ACHN (cell line): ENCODE measurements at places on chromosomes 1 and 21.

DNA sequence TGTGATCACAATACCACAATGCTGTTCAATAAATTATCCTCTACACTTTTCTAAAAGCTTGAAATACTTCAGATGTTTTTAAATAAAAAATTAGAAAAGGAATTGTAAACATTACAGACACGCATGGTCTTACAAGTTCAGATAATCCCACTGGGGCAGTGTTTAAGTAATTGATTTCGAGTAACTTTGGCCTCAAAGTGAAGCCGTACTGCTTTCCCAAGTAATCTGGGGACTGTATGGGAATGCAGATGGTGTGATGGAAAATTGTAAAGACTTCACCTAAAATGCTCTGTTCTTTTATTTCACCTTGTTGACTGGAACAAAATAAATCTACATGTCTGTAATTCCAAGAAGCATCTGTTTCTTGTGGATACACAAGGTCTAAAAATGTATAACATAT lies 401.7 kb upstream of the LYPLAL1 start:
- no peak for DNase-seq

DNA sequence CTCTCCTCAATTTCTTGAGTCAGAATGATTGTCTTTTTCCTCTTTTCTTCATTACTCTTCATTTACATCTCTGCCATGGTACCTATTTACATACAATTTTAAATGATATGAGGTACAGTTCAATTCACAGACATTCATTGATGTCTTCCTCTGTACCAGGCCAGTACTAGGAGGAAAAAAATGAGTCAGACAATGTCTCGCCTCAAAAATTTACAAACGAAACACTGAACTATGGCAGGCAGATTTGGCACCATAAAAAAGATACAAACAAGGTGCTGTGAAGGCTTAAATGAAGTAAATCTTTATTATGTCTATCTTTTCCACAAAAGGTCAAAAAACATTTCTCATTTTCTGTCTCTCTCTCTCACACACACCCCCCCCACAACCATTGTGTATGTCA lies 71.0 kb downstream of the RGS13 start:
- no peak for DNase-seq

- peak; percentile 27 for DNase-seq
Observed at GRCh38 chr1:98045211-98045766, 124.5 kb upstream of the DPYD start.

GRCh38 chr1:78703806-78704205 lies 54.2 kb downstream of the IFI44 start:
- DNase-seq: no peak

DNA sequence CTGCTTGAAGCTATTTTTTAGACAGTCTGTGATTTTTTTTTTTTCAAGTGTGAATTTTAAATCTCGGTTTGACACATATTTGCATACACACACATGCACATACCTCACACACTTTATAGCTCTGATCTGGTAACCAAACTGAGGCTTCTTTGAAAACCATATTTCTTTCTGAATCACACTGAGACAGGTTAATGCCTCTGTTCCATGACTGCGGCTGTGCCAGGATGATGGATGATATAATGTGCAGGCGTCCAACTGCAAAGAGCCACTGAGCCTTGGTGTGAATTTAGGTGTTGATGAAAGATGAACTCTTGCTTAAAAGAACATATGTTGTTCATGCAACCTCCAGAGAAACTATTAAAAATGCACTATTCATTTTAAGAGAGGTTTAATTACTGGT lies 504.0 kb upstream of the OLFM3 start:
- DNase-seq: no peak

DNA sequence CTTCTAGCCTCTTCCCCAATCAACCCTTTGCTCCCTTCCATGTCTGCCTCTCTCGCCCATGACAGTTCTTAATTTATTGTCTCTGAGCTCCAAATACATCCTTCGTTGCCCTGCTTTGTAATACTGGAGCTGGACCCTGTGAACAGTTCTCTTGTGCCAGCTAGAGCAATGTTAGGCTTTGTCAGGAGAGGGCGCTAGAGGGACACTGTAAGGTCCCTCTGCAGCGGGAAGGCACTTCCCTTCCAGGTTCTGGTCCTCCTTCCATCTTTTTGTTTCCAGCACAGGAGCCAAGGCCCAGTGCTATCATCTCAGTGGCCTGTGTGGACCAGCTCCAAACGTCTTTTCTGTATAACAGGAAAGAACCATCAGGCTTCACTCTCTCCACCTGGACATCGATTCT lies 95.9 kb downstream of the PTPRU start:
- DNase-seq: peak; percentile 33

DNA sequence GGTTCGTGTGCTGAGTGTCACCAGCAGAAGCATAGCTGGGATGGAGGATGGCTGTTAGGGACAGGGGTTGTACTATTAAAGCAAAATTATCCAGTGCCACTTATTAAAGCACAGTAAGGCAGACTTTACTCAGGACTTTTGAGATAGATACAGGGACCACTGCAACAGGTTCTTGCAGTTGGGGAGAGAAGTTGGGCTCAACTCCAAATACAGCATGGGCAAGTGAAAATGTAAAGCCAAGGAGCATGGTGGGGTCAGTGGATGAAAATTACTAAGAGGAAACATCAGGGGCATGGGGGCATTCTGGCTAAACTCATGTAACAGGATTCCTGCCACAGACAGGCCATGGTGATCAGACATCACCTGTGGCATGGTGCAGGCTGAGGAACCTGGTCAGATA lies 15.0 kb upstream of the REN start:
- no peak for DNase-seq
